ENCODE measurements at places on chromosomes 7 and 10.

DNA sequence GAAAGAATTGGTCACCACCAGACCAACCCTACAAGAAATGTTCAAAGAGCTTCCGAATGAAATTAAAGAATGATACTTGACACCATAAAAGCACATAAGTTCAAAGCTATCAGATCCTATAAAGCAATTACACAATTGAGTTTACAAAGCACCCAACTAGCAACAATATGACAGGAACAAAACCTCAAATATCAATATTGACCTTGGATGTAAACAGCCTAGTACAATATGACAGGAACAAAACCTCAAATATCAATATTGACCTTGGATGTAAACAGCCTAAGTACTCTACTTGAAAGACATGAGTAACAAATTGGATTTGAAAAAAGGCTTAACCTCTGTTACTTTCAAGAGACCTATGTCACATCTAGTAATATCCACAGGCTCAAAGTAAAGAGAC, 1201.4 kb downstream of the XPNPEP1 start:
- no peak for DNase-seq

DNA sequence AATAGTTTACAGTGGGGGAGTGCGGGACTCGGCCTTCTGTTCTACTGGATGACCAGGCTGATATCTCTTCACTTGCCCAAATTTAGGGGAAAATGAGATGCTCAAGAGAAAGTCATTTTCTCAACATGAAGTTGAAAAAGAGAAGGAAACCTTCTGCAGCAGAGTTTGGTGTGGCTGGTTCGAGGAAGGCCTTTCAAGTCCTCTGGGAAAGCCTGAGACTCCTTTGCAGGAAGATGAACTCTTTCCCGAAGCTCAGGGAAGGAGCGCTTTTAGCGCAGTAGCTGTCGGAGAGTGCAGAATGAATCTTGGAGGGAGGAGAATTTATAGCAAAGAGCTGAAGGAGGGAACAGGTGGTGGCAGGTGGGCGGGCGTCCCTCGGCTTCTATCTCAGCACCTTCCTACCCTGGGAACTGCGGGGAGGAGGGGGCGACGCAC, at the start of gene ATOH7:
Gene ATOH7, minus strand, starts transcription at position 297 of the 435 bp plus-strand sequence. CDS start 436 bp downstream, outside the sequence.
- DNase-seq = no peak

- no peak for DNase-seq
Measured at GRCh38 chr10:4790045-4790444, 36.0 kb upstream of the AKR1E2 start.

DNA sequence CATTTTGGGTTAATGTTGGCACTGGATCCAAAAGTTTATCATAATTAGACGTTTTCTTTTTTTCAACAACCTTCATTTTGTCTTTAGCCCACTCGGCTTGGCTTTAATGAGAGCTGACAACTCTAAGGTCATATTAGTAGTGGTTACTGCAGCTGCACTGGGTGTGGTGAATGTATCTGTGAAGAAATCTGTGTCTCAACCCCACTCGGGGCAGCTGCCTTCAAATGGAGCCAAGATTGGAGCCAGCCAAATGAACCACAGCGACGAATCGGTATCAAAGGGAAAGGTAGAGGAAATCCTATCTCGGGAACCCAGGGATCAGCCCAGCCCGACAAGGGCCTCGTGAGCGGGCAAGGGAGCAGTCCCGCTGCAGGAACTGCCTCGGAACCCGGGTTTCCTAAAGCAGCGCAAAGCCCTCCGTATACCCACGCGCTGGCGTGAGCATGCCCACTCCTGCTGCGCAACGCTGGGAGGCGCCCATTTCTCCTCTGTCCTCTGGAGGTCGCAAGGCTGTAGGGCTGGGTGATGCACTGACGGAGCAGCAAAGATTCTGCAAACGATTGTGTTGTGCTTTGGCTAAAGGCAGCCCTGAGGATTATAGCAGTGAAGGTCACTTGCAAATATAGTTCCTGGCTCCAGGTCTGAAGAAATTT, 98.7 kb upstream of the MBL2 start:
- no peak for DNase-seq

- DNase-seq = no peak
Measured at GRCh38 chr10:69736886-69737641, 64.6 kb upstream of the COL13A1 start.

DNA sequence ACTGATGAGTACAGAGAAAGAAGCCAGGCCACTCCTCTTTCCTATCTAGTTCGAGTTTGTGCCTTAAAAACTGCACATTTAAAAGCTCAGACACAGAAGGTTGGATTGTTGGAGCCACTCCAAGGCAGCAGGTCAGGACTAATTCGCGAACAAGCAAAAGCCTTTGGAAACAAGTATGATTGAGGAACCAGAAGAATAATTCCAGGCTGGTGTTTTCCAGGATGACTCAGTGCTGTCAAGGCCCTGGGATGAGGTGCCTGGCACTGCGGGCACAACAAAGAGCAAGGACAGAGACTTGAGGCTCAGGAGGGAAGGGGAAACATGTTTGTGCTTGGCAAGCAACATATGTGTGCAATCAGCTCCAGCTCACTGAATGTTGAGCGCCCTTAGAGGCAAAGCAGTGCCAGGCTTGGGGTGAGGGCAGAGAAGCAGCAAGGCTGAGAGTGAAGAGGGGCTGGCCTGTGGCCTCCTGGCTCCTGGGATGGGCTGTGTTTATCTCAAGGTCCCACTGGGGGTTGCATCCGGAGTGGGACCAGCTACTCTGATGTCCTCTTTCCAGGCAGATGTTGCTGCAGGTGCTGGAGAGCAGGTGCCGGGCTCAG, 44.1 kb downstream of the VSTM4 start:
- DNase-seq = no peak

DNA sequence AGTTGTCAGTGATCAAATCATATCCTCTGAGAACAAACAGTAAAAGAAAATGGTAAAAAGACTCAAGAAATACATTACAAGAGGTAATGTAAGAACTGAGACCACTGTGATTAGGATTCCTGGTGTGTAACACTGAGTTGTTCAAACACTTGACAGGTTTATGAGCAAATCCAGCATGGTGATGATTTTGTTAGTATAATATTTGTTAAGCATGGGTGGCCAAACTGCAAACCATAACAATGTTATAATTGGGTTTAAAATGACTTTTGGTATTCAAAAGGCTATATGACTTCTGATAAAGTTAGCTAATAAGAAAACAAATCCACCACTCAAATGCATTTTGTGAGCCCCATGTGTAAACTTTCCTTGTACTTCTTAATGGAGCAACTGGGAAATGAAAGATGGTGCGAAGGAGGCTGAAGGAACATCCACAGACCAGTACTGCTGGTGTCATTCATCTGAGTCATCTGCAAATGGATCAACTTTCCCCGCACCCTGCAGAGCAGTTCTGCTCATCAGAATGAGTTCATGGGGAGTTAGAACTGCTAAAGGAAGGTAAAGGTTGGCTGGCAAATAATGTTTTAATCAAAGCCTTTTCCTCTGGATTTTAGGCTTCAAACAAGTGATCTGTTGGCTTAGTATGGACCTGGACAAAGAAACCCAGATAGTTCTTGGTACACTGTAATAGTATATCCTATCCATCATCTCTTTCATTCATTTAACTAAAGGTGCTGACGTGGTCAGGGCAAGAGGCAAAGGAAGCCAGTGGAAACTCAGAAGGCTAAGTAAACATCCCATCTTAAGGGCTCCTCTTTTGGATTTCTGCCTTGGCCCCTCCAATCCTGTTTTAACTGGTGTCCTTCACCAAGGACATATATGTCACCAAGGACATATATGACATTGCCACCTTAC, 45.0 kb downstream of the AFAP1L2 start:
- DNase-seq = no peak

GRCh38 chr10:129579228-129579627, 112.2 kb downstream of the MGMT start:
- DNase-seq = no peak

DNA sequence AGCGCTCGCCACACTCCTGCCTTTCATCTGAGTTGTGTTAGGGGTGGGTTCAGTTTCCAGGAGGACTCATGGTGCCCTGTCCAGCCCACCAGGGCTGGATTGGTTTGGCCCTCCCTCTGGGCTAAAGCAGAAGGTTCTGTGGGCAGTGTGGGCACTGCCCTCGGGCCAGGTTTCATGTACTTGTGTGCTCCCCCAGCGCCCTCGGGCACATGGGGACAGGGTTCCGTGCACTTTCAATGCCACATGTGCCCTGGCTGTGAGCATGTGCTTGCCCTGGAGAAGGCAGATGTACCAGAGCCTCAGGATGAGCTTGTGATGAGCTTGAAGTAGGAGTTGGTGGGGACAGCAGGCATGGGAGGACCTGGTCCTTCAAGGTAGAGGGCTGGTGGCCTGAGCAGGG, 35.6 kb upstream of the ZNF716 start:
- DNase-seq = no peak

- no peak for DNase-seq
Measured at GRCh38 chr10:114306116-114306973, 67.3 kb downstream of the VWA2 start.

DNA sequence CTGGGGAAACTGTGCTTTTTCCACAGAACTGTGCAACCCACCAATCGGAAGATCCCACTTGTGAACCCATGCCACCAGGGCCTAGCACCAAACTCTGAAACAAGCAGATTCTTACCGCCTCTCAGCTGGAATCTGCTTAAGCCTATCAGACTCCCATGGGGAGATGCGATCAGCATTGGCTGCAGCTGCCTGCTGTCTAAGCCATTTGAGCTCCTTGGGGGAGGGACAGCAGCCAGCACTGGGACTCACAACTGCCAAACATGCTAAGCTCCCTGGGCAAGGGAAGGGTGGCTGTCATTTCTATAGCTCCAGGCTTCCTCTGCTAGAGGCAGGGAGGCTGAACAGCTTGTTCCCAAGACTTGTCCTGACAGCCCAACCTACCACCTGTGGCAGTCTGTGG, 283.8 kb downstream of the CDK14 start:
- no peak for DNase-seq

GRCh38 chr10:113095419-113096127, 145.5 kb downstream of the TCF7L2 start:
- DNase-seq = no peak
